T-helper 1 cell (primary cell): ENCODE measurements at places on chromosomes 7 and 10.

- DNase-seq, result no peak
Measured at GRCh38 chr7:155802291-155802690, 10.0 kb downstream of the SHH start.

DNA sequence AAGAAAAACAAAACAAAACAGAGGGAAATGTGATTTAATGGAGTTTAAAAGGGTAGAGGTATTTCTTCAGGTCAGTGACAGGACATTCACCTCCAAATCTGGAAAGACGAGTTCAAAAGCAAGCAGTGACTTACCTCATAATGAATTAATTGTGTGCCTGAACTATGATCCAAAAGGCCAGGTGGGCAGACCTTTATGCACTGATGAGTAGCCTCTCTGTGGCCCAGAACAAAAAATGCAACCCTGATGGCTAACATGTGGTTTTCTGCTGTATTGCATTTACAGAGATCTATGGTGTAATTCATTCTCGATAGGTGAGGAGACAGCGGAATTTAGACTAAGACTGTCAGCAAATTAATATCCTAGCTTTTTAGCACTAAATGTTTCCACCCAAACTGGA lies 142.0 kb downstream of the HDAC9 start:
- DNase-seq, result no peak

GRCh38 chr10:118355234-118355633 lies 13.1 kb upstream of the FAM204A start:
- no peak for DNase-seq

DNA sequence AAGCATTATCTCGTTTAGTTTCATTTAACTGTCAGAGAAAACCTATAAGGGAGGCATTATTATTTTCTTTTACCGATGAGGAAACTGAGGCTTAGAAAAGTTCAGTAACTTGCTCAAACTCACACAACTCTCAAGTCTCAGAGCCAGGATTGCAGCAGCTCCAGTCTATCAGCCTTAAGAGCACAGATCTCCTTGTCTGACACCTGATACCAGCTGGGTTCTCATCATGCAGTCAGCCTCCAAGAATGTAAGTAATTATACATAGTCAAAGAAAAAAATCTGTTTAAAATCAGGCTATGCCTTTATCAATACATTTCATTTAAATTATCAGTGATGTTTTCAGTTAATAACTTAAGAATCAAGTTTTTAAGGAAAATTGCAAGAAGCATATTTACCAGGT lies 236.6 kb upstream of the TCF7L2 start:
- no peak for DNase-seq

- no peak for DNase-seq
Measured at GRCh38 chr7:39667341-39667923, 44.1 kb downstream of the RALA start.

DNA sequence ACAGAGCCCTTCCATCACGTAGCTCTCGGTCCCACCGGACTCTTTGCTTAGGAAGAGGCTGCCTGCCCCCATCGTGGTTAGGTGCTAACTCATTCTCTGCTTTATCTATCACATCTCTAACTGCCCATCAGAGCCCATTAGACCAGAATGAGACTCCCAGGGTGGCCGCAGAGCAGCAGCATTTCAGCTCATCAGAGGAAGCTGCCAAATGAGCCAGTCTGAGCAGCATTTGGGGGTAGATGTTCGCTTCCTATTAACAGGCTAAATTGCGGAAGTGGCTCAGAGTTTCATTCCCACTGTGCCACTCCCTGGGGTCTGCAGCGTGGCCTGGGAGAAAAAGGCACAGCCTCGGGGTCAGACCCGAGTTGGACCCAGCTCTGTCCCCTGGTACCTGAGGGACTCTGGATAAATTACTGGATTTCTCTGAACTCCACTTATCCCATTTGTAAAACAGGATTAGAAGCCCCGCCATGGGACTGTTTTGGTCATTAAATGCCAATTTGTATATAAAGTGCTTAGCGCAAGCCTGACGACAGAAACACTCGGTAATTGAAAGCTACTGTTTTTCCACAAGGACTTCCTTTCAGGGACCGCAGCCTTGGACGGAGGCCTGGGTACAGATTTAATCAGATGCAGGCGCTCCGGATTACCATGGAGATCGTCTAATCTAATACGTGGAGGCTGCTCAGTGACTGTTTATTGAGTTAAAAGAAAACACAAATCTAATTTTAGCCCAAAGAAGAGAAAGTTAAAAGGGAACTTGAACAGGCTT lies 73.8 kb upstream of the PRLHR start:
- no peak for DNase-seq

DNA sequence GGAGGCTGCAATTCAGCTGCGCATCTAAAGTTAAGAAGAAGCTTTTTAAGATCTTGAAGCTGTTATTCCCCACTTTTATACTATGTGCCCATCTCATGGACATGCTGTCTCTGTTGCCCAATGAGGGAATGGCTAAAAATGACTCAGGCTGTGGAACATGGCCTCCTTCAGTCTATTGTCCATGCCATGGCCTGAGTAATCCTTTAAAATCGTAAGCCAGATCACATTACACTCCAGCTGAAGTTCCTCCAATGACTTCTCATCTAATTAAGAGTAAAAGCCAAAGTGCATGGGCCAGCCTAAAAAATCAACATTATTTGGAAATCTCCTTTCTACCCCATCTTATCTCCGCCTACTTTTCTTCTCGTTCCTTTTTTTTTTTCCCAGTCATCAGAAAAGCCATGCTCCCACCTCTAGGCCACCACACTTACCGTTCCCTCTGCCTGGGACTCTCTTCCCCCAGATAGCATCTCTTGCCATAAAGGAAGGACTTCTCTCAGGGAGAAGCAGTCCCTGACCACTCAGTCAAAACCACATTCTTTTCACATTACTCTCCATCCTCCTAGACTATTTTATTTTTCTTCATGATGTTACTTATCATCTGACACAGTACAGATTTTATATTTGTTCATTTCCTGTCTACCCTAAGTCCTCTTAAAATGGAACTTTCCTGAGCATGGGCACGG lies 337.4 kb downstream of the PRPF18 start:
- DNase-seq, result no peak

- DNase-seq, result no peak
Measured at GRCh38 chr7:115300231-115300870, 378.5 kb downstream of the MDFIC start.

DNA sequence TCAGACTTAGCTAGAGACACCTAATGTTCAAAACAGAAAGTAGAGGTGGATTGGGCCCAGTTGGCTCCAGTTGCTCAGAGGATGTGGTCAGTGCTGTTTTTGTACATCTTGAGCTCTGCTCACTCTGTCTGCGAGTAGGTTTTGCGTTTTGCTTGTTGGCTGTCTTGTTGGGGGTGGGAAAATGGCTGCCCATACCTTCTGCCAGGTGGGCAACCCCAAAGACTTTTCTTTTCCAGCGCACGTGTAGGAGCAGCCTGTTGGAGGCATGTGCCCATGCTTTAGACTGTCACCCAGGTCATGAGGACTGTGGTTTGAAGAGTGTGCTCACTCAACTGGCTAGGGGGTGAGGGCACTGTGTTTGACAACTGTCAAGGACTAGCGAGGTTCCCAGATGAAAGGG lies 73.9 kb downstream of the KAT6B start:
- no peak for DNase-seq

GRCh38 chr10:23754179-23754578 lies 315.3 kb downstream of the OTUD1 start:
- DNase-seq, result no peak

- DNase-seq, result no peak
Measured at GRCh38 chr10:122170802-122171201, 100.3 kb upstream of the BTBD16 start.

DNA sequence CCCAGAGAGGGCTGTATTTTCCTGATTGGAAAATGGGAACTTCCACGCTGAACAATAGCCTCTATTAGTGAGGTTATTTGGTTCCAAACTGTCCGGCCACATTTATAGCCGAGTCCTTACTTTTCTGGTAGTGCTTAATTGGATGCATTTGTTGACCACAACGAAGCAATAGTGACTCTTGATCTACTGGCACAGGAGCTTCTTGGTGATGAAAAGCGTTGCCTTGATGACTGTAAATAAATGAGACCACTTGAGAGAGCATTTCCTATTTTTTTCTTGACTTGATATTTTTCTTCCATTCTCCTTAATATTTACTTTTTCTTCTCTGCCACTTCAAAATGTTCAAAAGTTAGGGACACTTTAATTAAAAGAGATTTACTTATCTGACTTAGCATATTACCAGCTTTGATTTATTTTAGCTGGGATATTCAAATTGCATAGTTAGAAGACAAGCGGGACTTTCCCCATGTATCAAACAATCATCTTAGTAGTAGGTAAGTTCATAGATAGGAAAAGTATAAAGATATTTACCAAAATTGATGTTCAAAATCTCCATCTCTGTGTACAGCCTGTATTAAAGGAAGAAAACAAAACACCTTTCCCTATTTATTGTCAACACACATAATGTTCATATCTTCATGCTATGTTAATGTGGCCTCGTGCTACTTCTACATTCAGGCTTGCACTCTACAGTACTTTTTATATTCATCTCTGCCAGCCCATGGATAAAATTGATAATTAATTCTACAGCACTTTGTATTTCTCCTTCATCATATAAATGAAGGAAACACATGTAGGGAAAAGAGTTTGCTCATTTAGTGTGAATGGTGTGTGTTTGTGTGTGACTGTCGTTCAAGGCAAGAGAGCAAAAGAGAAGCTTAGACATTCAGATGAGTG lies 5.1 kb upstream of the SP8 start:
- no peak for DNase-seq
